ENCODE measurements at places on chromosomes 5 and 9.
A peak's percentile ranks its signal among the peaks of the same experiment; 100 is the strongest.

DNA sequence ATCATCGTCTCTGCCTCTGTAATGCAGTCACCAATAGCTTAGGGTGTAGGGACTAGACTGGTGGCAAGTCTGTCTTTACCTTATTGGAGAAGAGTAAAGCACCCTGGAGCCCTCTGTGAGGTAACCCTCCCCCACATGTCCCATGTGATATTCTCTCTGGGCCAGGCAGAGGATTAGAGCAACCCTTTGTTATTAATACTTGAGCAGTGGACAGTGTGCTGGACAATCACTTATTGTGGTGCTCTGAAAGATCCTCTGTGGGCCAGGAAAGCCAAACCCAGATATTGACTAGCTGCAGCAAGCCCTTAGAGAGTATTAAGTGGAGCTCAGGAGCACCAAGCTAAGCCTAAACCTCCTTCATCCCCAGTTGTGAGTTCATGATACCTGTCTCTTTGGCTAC lies 139.7 kb upstream of the RUSC2 start:
- DNase-seq, result peak; percentile 38

DNA sequence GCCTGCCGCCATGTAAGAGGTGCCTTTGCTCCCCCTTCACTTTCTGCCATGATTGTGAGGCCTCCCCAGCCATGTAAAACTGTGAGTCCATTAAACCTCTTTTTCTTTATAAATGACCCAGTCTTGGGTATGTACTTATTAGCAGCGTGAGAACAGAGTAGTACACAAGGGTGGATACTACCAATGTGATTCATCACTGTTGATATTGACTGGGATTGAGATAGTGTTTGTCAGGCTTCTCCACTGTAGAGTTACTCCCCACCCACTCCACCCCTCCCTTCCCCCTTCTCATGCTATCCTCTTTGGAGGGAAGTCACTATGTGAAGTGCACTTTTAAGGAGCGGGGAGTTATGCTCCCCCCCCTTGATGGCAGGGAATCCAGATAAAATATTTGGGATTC lies 11.4 kb upstream of the CRHBP start:
- DNase-seq, result no peak

- DNase-seq, result no peak
Observed at GRCh38 chr5:4514067-4514648, 626.0 kb upstream of the ADAMTS16 start.

GRCh38 chr5:5005353-5005752 lies 134.8 kb upstream of the ADAMTS16 start:
- no peak for DNase-seq

GRCh38 chr5:72658761-72659540 lies 151.7 kb upstream of the ZNF366 start:
- no peak for DNase-seq

- no peak for DNase-seq
Observed at GRCh38 chr5:65299861-65300260, 181.9 kb downstream of the ADAMTS6 start.

DNA sequence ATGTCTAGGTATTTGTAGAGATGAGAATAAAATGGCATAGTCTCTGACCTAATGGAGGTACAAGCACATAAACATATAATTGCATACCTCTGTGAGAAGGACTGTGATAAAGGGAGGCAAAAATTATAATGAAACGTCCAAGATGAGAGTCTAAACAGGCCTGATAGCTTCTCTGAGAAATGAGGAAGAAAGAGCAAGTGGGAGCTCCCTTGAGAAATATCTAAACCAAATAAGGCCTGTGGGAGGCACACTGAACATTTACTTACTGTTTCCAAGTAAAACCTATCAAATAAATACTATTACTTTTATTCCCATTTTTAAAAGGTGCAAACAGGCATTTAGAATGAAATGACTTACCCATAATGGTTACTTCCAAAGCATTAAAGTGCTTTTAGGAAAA lies 125.6 kb upstream of the PAPPA start:
- DNase-seq, result no peak

DNA sequence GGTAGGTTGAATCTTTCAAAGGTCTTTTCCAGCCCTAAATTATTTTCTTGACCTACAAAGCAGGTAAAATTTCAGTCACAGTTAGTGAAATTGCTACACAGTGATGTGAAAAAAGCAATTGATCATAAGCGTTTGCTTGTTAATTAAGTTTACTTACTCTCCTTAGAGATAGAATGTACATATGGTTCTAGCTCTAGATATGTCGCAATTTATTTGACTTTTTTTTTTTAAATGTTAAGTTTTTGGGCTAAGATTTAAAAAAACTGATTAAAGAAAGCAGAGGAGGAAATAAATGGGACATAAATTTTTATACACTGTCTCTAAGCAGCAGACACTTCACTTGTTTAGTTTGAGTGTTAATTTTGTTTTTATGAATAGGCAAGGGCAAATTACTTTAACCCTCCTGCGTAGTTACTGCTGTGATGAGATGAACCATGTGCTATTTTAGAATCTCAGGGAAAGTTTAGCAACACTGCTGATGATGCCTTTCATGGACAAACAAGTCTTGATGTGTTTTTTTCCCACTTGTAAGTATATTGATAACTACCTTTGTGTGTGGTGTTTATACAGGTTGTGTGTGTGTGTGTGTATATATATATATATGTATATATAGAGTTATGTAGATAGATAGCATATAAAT lies 38.3 kb upstream of the FAM120AOS start:
- DNase-seq, result no peak

DNA sequence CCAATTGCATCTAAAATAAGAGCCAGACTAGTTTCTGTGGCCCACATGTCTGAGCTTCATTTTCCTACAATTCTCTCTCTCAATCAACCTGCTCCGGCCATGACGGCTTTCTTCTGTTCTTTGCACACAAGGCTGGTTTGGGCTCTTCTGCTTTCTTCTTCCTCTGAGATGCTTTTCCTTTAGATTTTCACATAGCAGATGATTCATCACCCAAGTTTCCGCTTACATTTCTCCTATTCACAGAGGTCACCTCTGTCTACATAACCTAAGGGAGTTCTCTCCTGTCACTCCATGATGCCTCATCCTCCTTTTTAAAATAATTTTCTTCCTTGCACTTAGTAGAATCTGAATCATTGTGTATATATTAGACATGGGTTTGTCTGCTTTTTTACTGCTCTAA lies 334.6 kb upstream of the TUSC1 start:
- DNase-seq, result no peak

GRCh38 chr5:132661231-132662003 lies 3.4 kb downstream of the IL13 start:
- no peak for DNase-seq

DNA sequence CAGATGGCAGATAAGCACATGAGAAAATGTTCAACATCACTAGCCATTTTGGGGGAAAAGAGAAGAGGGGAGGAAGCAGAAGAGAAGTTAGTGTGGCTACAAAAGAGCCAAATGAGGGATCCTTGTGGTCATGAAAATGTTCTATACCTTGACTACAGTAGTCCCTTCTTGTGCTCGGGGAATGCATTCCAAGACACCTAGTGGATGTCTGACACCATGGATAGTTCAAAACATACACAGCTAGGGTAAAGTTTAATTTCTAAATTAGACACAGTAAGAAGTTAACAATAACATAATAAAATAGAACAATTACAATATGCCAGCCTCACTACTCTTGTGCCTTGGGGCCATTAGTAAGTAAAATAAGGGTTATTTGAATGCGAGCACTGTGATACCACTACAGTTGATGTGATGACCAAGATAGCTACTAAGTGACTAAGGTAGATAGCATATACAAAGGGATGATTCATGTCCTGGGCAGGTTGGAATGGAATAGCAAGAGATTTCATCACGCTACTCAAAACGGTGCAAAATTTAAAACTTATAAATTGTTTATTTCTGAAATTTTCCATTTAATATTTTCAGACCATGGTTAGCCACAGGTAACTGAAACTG lies 344.1 kb downstream of the NR2F1-AS1 start:
- no peak for DNase-seq

GRCh38 chr9:88835038-88835466 lies 156.2 kb upstream of the S1PR3 start:
- no peak for DNase-seq

DNA sequence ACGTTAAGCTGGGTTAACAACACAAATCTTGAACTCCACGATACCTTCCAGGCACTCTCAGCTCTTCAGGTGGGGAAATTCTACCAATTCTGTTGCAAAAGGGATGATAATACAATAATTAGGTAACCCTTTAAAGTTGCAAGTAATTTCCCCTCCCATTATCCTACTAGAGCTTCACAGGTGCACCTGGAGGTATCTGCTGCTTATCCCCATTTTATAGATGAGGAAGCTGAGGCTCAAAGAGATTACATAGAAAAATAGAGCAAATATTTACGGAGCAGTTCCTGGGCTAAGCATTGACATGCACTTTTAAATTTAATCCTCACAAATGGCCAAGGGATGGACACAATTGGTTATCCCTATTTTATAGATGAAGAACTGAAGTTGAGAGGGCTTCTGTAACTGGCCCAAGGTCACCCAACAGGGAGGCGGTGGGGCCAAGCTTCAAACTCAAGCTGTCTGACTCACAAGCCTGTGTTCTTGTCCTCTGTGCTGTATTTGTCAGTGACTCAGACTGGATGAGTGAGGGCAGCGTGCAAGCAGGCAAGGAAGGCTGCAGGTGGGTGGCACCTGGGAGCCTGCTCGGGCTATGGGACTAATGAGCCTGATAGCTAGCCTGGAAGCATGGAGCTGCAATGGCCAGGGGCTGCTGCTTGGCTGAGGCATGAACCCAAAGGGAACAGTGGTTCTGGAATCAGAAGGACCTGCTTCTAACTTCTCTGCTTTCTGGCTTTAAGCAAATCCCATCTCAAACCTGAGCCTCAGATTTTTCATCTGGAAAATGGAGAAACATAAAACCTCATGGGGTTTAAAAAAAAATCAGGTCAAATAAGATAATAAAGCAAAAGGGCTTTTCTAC lies 105.5 kb downstream of the PDE6A start:
- no peak for DNase-seq

- DNase-seq, result no peak
Observed at GRCh38 chr9:111108946-111109345, 70.7 kb upstream of the LPAR1 start.

DNA sequence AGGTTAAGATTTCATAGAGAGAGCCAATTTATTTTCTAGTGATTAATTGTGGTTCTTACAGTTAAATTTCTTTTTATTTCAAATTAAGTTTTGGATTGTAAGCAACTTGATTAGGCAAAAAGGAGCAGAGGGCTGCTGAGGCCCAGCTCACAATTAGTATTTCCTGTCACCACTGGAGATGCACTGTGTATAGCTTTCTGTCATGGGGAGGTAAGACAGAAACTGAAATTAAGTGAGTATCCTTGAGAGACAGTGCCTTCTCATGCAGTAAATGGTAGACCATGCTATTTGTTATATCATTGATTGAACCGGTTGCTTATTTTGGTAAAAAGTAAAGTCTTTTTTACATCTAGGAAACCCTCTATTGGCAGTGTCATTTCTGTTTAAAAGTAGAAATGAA lies 190.7 kb downstream of the CCDC171 start:
- no peak for DNase-seq

GRCh38 chr5:143653766-143654282 lies 158.1 kb upstream of the HMHB1 start:
- DNase-seq, result no peak

- no peak for DNase-seq
Observed at GRCh38 chr5:141634720-141635119, 1.9 kb downstream of the HDAC3 start.

- DNase-seq, result no peak
Observed at GRCh38 chr9:30075451-30076199, 2308.8 kb upstream of the ACO1 start.

DNA sequence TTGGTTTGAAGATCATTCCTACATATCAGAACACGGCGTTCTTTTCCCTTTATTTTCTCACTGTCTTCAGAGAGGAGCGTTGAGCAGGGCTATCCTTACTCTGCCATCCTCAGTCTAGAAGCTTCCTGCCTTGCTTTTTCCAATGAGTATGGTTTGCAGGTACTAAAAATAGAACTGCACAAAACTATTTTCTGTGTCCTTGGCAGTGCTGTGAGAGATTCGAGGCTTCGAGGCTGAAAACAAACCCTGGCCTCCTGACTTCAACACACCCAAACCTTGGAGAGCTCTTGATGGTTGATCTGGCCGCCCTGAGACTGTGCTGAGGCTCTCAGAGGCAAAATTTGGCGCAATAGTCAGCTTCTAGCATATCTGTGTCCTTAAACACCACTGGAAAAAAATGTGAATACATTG lies 78.9 kb downstream of the GOLPH3 start:
- DNase-seq, result no peak

- no peak for DNase-seq
Observed at GRCh38 chr9:135512241-135512603, 9.0 kb upstream of the LCN1 start.

DNA sequence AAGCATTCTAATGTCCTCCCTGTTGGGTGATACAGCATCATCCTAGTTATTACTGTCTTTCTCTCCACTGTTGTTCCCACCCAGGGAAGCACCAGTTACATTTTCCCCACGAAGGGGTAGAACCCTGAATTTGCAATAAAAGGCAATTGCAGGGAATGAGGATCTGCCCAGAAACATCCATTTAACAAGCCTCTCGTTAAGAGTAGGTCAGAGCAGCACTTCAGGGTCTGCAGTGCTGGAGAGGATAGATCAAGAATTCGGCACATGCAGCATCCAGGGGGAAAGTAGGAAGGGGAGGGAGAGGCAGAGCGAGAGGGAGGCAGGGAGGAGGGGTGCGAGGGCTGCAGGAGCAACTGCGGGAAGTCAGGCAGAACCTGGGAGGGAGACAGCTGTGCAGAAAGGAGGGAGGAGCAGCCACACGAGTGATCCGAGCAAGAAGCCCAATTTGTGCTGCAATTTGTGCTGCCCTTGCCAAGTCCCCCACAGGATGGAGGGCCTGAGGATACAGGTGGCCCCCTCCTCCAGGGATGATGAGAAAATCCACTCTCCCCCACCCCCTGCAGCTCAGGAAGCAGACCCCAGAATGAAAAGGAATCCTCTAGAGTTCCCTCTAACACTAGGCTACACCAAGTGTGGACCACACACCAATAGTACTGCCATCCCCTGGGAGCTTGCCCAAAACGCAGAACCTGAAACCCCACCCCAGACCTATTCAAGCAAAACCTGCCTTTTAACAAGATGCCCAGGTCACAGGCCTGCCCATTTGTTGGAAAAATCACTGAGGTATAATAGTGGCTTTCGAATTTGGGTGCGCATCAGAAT lies 62.2 kb downstream of the EPB41L4B start:
- no peak for DNase-seq

DNA sequence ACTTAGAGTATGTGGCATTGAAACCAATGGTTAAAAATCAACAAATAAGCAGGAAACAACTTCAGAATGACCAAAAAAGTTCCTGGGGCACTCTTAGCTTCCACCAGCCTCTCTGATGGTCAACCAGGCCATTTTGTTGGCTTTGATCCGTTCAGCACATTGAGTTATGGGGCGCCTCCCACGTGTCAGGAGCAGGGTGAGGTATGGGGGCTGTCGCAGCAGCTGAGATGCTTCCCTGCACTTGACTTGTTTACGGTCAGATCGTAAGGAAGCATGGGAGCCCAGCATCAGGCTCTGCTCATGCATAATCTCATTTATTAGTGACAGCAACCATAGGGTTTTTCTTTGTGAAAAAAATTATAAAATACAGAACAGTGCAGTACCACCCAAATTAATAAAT lies 16.7 kb downstream of the SYK start:
- no peak for DNase-seq

All from COLO829 (cell line).